ENCODE measurements at places on chromosomes 12 and 14. TPM values are rescaled to one million over a fixed set of nuclear protein-coding genes. Genes with fewer than 3 reads are reported as not detected.

DAO gene
- not detected for total RNA-seq

C14orf132 gene
- total RNA-seq: 6.6 TPM

TMEM119 gene
- total RNA-seq: 19.1 TPM

MIP gene
- total RNA-seq: not detected

RDH12 gene
- 0.28 TPM for total RNA-seq

DNA sequence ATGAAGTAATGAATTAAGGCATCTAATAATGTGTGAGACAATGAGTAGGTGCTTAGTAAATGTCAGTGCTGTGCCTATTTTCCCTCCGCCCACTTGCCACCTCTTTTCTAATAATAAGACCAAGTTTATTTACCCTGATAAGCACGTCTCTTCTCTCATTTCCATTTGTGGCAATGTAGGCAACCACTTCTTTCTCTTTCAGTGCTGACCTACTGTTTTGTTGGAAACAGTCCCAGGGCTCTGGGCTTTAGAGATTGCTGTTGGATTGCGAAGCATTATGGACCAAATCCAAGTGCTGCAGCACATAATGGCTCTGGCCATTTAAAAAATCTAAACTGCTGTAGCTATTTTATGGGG lies 141.3 kb upstream of the PLEKHG7 start:
- no peaks in the 10 kb centered on the region for H3K36me3 ChIP-seq
- H3K27me3 ChIP-seq: no peaks in the 10 kb centered on the region
- no peak overlapping the region for H3K4me3 ChIP-seq
- no peaks in the 10 kb centered on the region for H3K4me1 ChIP-seq

DNA sequence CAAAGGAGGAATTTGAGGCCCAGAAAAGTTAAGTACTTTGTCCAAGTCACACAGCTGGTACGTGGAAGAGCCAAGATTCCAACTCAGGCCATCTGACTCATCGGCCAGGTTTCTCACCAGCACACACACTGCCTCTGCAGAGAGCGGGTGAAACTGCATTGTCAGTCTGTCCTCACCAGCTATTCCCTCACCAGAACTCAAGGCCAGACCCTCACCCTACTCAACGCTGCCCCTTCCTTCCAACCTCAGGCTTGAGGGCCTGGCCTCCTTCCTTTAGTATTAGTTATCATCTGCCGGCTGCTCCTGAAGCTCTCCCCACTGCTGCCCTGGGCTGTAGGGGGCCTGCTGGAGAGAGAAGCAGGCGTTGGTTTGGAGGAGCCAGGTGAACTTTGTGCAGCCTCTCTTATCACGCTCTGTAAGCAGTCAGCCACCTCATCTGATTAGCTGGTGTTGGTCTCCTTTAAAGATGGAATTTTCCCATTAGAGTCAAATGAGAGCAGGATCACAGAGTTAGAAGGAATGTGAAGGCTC lies 16.6 kb upstream of the PLEK2 start:
- DNase-seq: no peak
- H3K36me3 ChIP-seq: no peaks in the 10 kb centered on the region
- no peak overlapping the region for H3K27ac ChIP-seq
- H3K4me1 ChIP-seq: no peaks in the 10 kb centered on the region
- H3K4me3 ChIP-seq: no peak overlapping the region

GRCh38 chr14:50542941-50543418 lies 10.6 kb upstream of the MAP4K5 start:
- H3K4me3 ChIP-seq: no peak overlapping the region
- H3K36me3 ChIP-seq: no peaks in the 10 kb centered on the region
- DNase-seq: peak; percentile 44
- H3K27me3 ChIP-seq: no peaks in the 10 kb centered on the region

DNA sequence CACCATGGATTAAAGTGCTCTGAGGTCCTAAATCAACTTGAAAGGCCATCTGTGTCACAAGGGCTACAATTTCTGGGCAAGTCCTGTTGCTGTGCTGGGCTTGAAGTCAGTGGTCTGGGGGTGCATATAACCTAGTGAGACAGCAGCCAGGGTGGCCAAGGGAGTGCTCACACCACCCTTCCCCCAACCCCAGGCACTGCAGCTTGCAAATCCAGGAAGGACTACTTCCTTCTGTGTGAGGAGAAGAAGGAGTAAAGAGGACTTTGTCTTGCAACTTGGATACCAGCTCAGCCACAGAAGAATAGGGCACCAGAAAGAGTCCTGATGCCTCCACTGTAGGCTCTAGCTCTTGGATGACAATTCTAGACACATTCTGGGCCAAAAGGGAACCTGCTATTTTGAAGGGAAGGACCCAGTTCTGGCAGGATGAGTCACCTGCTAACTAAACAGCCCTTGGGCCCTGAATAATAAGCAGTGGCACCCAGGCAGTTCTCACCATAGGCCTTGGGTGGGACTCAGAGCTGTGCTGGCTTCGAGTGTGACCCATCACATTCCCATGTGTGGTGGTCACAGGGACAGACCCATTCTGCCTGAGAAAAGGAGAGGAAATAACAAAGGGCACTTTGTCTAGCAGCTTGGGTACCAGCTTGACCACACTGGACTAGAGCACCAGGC lies 32.6 kb upstream of the DHRS7 start:
- H3K27me3 ChIP-seq: no peaks in the 10 kb centered on the region
- no peak for DNase-seq
- peaks cover 6% of the 10 kb centered on the region for H3K4me1 ChIP-seq
- H3K36me3 ChIP-seq: no peaks in the 10 kb centered on the region
- no peak overlapping the region for H3K4me3 ChIP-seq

DNA sequence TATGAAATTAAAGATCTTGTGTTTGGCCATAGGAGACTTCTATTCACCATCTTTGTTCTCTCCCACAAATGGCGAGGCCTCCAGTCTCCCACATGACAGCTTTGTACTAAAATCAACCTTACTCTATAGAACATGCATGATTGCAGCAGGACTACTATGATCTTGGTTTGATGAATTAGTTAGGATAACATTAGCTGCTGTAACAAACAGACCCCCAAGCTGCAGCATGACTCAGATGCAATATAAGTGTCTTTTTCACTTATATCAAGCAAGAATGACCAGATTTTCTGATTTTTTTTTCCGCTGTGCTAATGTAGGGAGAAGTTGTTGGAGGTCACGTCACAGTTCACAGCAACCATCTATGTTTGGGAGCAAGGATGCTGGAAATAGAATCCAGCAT lies 10.8 kb upstream of the OAS3 start:
- H3K27me3 ChIP-seq: no peaks in the 10 kb centered on the region
- peaks cover 3% of the 10 kb centered on the region for H3K4me1 ChIP-seq
- no peak for DNase-seq
- H3K36me3 ChIP-seq: no peaks in the 10 kb centered on the region
- H3K27ac ChIP-seq: no peak overlapping the region

- H3K4me1 ChIP-seq: no peaks in the 10 kb centered on the region
- H3K27ac ChIP-seq: no peak overlapping the region
- DNase-seq: no peak
- H3K4me3 ChIP-seq: no peak overlapping the region
Measured at GRCh38 chr14:68279777-68280233, 460.2 kb downstream of the RAD51B start.

- H3K27me3 ChIP-seq: no peaks in the 10 kb centered on the region
- H3K4me1 ChIP-seq: no peaks in the 10 kb centered on the region
- peak overlapping the region; percentile 33 for H3K27ac ChIP-seq
- H3K4me3 ChIP-seq: no peak overlapping the region
- no peaks in the 10 kb centered on the region for H3K36me3 ChIP-seq
Measured at GRCh38 chr14:101496776-101497683, 64.3 kb upstream of the DIO3 start.

DNA sequence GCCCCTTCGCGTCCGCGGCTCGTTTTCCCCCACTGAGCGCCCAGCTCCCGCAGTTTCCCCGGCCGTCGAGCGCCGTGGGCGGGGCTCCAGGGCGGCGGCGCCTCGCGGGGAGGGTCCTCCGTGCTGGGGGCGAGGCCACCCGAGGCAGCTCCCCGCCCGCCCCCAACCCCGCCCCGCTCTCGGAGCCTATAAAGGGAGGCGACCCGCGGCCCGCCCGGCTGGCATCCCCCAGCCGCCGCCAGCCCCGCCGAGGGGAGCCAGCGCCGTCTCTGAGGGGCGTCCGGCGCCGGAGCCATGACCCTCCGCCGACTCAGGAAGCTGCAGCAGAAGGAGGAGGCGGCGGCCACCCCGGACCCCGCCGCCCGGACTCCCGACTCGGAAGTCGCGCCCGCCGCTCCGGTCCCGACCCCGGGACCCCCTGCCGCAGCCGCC lies at the start of gene TAMALIN:
Gene TAMALIN, plus strand, starts transcription at position 221 of the 432 bp plus-strand sequence. Its CDS starts 74 bp downstream, at position 295.
- peak within 1 kb of the TSS; percentile 75 for H3K4me3 ChIP-seq
- H3K27me3 ChIP-seq: no peaks in the 10 kb centered on the region
- DNase-seq: peak; percentile 71

DNA sequence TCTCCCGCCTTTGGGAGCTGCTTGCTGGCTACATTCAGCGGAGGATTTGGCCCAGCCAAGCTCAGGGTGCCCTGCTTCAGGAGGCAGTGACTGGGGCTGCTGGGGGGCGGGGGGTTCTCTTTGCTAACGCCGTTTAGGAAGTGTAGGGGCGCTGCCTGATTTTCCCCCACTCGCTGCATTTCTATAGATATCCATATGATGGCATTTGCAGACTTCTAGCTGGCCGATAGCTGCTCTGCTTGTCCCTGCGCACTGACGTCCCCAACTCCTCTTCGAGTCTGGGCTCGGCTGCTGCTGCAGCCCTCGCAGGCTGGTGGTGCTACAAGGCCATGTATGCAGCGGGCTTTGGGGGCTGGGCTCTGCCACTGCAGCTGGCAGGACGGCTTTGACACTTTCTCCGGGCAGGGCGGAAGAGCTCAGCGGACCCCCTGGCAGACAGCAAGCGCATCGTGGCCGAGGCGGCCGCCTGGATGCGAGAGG lies 3.1 kb downstream of the LRFN5 start:
- peak; percentile 14 for DNase-seq

- no peaks in the 10 kb centered on the region for H3K27me3 ChIP-seq
- no peak overlapping the region for H3K27ac ChIP-seq
- H3K4me1 ChIP-seq: no peaks in the 10 kb centered on the region
- H3K4me3 ChIP-seq: no peak overlapping the region
- no peaks in the 10 kb centered on the region for H3K36me3 ChIP-seq
- no peak for DNase-seq
Measured at GRCh38 chr12:27018037-27018436, 3.9 kb upstream of the TM7SF3 start.

DNA sequence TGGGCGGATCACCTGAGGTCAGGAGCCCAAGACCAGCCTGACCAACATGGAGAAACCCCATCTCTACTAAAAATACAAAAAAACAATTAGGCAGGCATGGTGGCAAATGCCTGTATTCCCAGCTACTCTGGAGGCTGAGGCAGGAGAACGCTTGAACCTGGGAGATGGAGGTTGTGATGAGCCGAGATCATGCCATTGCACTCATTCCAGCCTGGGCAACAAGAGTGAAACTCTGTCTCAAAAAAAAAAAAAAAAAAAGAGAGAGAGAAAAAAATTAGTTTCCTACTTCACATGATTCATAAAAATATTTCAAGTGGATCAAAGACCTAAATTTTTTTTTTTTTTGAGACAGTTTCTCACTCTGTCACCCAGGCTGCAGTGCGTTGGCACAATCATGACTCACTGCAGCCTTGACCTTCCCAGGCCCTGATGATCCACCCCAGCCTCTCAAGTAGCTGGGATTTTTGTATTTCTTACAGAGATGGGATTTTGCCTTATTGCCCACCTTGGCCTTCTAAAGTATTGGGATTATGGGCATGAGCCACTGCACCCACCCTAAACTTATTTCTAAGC lies 24.9 kb downstream of the FCF1 start:
- no peaks in the 10 kb centered on the region for H3K4me1 ChIP-seq
- H3K27me3 ChIP-seq: no peaks in the 10 kb centered on the region
- H3K4me3 ChIP-seq: no peak overlapping the region
- DNase-seq: no peak
- no peak overlapping the region for H3K27ac ChIP-seq

GRCh38 chr12:23399402-23399933 lies 550.0 kb downstream of the SOX5 start:
- no peak overlapping the region for H3K27ac ChIP-seq
- no peak overlapping the region for H3K4me3 ChIP-seq
- no peaks in the 10 kb centered on the region for H3K36me3 ChIP-seq
- H3K27me3 ChIP-seq: no peaks in the 10 kb centered on the region
- no peaks in the 10 kb centered on the region for H3K4me1 ChIP-seq
- no peak for DNase-seq

DNA sequence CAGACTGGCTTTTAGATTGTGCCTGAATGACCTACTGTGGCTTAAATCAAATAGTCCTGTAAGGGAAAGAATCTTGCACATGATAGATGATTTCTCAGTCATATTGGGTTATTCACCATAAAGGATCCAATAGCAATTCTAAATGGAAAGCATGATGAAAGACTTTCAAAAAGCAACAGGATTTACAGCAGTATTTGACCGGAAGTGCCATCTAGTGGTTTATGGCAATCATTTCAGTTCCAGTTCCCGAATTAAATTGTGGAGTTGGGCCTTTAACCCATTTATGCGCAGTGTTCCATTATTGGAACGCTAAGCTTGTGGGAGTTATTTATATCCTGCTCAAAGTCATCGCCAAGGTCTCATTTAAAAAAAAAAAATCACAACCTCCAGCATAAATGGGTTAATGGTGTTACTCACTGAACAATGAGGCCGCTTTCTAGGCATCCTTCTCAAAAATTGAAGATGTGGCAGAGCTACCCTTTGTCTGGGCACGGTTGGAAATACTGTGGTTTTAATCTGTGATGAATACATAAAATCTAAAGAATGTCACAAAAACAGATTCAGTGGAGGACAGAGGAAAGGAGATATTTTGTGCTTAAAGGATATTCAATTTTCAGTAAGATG lies 60.8 kb upstream of the REP15 start:
- no peak overlapping the region for H3K4me3 ChIP-seq
- H3K4me1 ChIP-seq: no peaks in the 10 kb centered on the region
- no peaks in the 10 kb centered on the region for H3K36me3 ChIP-seq
- H3K27me3 ChIP-seq: no peaks in the 10 kb centered on the region

GRCh38 chr14:100802766-100803165 lies 23.2 kb upstream of the MEG3 start:
- no peak overlapping the region for H3K4me3 ChIP-seq
- no peaks in the 10 kb centered on the region for H3K27me3 ChIP-seq
- no peak for DNase-seq
- no peaks in the 10 kb centered on the region for H3K36me3 ChIP-seq

DNA sequence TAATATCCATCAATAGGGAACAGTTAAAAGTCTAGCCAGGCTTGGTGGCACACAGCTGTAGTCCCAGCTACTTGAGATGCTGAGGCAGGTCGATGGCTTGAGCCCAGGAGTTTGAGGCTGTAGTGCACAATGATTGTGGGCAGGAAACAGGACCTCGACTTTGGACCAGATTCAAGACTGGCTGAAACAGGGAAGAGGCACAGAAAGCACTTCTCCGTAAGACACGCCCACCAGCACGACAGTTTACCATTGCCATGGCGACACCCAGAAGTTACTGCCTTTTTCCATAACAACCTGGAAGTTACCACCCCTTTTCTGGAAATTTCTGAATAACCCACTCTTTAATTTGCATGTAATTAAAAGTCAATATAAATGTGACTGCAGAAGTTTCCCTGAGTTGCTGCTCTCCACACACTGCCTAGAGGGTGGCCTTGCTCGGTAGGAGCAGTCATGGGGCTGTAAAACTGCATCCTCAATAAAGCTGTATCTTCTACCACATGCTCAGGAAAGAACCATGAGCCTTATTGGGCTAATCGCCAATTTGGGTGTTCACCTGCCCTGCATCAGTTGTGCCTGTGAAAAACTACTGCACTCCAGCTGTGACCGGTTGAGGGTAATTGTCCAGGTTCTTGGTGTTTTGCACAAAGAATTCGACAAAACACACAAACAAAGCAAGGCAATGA lies 4.6 kb upstream of the LRRC23 start:
- H3K36me3 ChIP-seq: no peaks in the 10 kb centered on the region
- H3K27ac ChIP-seq: no peak overlapping the region
- no peak overlapping the region for H3K4me3 ChIP-seq
- H3K4me1 ChIP-seq: no peaks in the 10 kb centered on the region
- no peak for DNase-seq
- H3K27me3 ChIP-seq: no peaks in the 10 kb centered on the region

GRCh38 chr14:23793532-23793931 lies 157.4 kb downstream of the DHRS2 start:
- H3K27me3 ChIP-seq: no peaks in the 10 kb centered on the region
- H3K36me3 ChIP-seq: no peaks in the 10 kb centered on the region
- no peak overlapping the region for H3K27ac ChIP-seq
- no peak overlapping the region for H3K4me3 ChIP-seq
- H3K4me1 ChIP-seq: no peaks in the 10 kb centered on the region
